ENCODE measurements at places on chromosomes 6 and 20.

GRCh38 chr20:61557621-61558020 is 305.6 kb downstream of the CDH4 start:
- no peak overlapping the region for H3K27ac ChIP-seq
- no peaks in the 10 kb centered on the region for H3K27me3 ChIP-seq
- no peak overlapping the region for H3K4me3 ChIP-seq
- H3K4me1 ChIP-seq: no peaks in the 10 kb centered on the region
- DNase-seq: no peak

- H3K27ac ChIP-seq: no peak overlapping the region
- DNase-seq: no peak
- H3K36me3 ChIP-seq: no peaks in the 10 kb centered on the region
- no peak overlapping the region for H3K4me3 ChIP-seq
- peaks cover under 1% of the 10 kb centered on the region for H3K4me1 ChIP-seq
- no peaks in the 10 kb centered on the region for H3K27me3 ChIP-seq
Measured at GRCh38 chr6:156809034-156809433, 31.9 kb downstream of the ARID1B start.

DNA sequence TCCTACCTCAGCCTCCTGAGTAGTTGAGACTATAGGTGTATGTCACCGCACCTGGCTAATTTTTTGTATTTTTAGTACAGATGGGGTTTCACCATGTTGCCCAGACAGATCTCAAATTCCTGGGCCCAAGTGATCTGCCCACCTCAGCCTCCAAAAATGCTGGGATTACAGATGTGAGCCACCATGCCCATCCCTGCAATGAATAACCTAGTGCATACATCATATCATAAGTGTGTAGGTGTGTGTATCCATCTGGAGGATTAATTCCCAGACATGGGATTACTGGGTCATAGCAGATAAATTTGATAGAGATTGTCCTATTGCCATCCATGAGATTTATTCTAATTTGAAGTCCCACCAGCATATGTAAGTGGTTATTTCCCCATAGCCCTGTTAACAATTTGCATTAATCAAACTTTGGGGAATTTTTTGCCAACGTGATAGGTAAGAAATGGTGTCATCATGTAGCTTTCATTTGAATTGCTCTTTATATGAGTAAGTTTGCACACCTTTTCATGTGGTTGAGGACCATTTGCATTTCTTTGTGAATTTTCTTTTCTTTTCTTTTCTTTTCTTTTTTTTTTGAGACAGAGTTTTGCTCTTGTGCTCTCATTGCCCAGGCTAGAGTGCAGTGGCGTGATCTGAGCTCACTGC is 29.9 kb upstream of the BACH2 start:
- H3K4me1 ChIP-seq: no peaks in the 10 kb centered on the region
- no peak overlapping the region for H3K27ac ChIP-seq
- H3K27me3 ChIP-seq: no peaks in the 10 kb centered on the region
- no peak overlapping the region for H3K4me3 ChIP-seq

GRCh38 chr6:12383448-12383847 is 93.3 kb downstream of the EDN1 start:
- no peaks in the 10 kb centered on the region for H3K36me3 ChIP-seq
- H3K27ac ChIP-seq: no peak overlapping the region
- no peaks in the 10 kb centered on the region for H3K27me3 ChIP-seq
- no peaks in the 10 kb centered on the region for H3K4me1 ChIP-seq
- no peak for DNase-seq

- DNase-seq: no peak
- no peak overlapping the region for H3K4me3 ChIP-seq
- H3K27me3 ChIP-seq: no peaks in the 10 kb centered on the region
- no peaks in the 10 kb centered on the region for H3K36me3 ChIP-seq
- no peak overlapping the region for H3K27ac ChIP-seq
- no peaks in the 10 kb centered on the region for H3K4me1 ChIP-seq
Measured at GRCh38 chr20:24379484-24379927, 89.9 kb upstream of the SYNDIG1 start.

- H3K27me3 ChIP-seq: no peaks in the 10 kb centered on the region
- no peaks in the 10 kb centered on the region for H3K36me3 ChIP-seq
- H3K27ac ChIP-seq: no peak overlapping the region
- no peaks in the 10 kb centered on the region for H3K4me1 ChIP-seq
Measured at GRCh38 chr6:66068033-66068432, 361.0 kb upstream of the EYS start.

GRCh38 chr6:142376800-142377496 is 75.1 kb downstream of the ADGRG6 start:
- DNase-seq: no peak
- no peak overlapping the region for H3K4me3 ChIP-seq
- H3K36me3 ChIP-seq: no peaks in the 10 kb centered on the region
- no peaks in the 10 kb centered on the region for H3K27me3 ChIP-seq

DNA sequence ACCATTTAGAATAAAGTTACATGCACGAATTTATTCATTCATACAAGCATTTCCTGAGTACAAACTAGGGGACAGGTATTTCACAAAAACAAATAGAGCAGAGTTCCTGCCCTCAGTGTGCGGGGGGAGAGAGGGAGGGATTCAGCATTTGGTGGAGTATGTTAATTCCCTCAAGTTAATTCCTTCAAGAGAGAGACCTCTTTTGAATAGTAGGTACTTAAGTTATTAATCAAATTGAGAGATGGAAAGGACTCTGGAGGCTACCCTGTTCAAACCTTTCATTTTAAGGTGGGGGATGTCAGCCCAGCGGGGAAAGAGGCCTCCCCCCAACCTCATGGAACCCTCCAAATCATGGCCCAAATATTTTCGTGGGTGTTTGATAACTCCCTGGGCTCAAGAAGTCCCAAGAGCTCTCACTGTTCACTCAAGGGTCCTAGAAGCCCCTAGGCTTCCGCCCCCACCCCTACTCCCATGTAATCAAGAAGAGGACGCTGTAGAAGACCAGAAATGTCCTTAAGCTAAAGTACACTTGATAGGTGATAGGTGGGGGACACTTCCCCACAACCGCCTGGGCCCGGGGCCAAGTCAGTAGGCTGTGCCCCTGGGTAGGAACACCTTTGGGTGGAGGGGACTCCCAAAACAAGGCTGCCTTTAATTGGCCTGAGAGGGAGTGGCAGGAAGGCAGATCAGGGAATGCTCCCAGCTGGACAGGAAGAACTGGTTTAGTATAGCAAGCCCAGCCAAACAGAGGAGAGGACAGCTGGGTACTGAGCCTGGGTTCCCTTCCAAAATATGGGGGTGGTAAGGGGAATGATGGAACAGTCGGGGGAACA is 2.9 kb downstream of the SDC4 start:
- peaks cover 4% of the 10 kb centered on the region for H3K4me1 ChIP-seq
- H3K4me3 ChIP-seq: no peak overlapping the region
- H3K36me3 ChIP-seq: no peaks in the 10 kb centered on the region
- H3K27ac ChIP-seq: no peak overlapping the region
- H3K27me3 ChIP-seq: no peaks in the 10 kb centered on the region
- DNase-seq: no peak

- DNase-seq: no peak
- no peaks in the 10 kb centered on the region for H3K36me3 ChIP-seq
- no peaks in the 10 kb centered on the region for H3K27me3 ChIP-seq
Measured at GRCh38 chr6:151015101-151015700, 149.7 kb downstream of the MTHFD1L start.

GRCh38 chr6:25478973-25479372 is 173.0 kb upstream of the SCGN start:
- no peak for DNase-seq
- no peak overlapping the region for H3K4me3 ChIP-seq
- H3K4me1 ChIP-seq: no peaks in the 10 kb centered on the region
- H3K27me3 ChIP-seq: no peaks in the 10 kb centered on the region
- H3K27ac ChIP-seq: no peak overlapping the region
- no peaks in the 10 kb centered on the region for H3K36me3 ChIP-seq

DNA sequence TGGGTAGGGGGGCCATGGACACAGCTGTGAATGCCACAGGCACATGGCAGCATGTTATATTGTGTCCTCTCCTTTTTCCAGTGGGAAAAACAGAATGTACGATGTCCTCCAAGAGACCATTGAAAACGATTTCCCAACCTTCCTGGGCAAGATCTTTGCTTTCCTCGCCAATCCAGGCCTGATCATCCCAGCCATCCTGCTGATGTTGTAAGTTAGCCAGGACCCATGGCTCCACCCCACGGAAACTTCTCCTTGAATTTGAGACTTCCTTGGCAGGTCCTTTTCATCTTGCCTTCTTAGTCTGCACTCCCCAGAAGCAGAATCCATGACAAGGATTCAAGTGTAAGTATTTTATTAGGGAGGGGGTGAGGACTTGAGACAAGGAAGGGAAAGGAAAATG is 28.2 kb upstream of the NOP56 start:
- no peaks in the 10 kb centered on the region for H3K4me1 ChIP-seq
- DNase-seq: no peak
- no peaks in the 10 kb centered on the region for H3K27me3 ChIP-seq
- H3K36me3 ChIP-seq: no peaks in the 10 kb centered on the region

DNA sequence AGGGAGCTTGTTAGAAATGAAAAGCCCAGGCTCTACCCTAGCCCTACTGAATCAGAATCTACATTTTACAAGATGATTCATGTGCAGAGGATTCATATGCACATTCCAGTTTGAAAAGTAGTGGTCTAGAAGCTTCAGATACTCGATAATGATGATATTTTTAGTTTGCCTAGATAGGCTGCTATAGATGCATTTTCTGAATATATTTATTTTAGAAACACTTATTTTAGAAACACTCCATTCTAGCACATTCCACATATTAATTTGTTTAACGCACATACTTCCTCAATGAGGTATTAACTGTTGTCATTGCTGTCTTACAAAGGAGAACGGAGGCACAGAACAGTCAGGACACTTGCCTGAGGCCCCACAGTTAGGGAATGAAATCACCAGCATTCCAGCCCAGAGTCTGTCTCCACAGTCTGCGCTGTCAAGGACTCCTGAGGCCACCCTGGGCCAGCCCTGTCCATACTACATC is 64.4 kb downstream of the SNAP25 start:
- H3K27ac ChIP-seq: no peak overlapping the region
- no peak overlapping the region for H3K4me3 ChIP-seq
- no peaks in the 10 kb centered on the region for H3K27me3 ChIP-seq
- no peak for DNase-seq
- H3K36me3 ChIP-seq: no peaks in the 10 kb centered on the region
- H3K4me1 ChIP-seq: no peaks in the 10 kb centered on the region

DNA sequence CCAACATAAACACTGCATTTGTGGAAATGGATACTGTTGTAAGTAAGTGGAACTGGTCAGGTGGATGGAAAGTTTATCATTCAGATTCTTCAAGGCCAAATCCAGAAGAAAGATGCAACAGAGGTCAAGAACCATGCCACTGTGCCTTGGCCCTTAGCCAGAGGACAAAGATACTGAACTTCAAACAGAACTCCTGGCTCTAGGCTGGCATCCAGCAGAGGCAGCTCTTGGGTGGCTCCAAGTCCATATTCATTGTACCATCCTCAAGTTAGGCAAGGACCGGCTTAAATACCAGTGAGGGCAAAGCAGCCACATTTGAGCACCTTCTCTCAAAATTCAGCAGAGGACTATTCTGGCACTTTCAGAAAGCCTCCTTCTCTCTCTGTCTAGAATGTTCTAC is 53.2 kb downstream of the DNAAF9 start:
- H3K36me3 ChIP-seq: no peaks in the 10 kb centered on the region
- no peak overlapping the region for H3K27ac ChIP-seq
- H3K4me3 ChIP-seq: no peak overlapping the region

GRCh38 chr20:10110151-10110550 is 75.4 kb downstream of the ANKEF1 start:
- H3K27me3 ChIP-seq: no peaks in the 10 kb centered on the region
- no peak for DNase-seq
- no peaks in the 10 kb centered on the region for H3K4me1 ChIP-seq
- H3K36me3 ChIP-seq: no peaks in the 10 kb centered on the region
- H3K27ac ChIP-seq: no peak overlapping the region
- H3K4me3 ChIP-seq: no peak overlapping the region

DNA sequence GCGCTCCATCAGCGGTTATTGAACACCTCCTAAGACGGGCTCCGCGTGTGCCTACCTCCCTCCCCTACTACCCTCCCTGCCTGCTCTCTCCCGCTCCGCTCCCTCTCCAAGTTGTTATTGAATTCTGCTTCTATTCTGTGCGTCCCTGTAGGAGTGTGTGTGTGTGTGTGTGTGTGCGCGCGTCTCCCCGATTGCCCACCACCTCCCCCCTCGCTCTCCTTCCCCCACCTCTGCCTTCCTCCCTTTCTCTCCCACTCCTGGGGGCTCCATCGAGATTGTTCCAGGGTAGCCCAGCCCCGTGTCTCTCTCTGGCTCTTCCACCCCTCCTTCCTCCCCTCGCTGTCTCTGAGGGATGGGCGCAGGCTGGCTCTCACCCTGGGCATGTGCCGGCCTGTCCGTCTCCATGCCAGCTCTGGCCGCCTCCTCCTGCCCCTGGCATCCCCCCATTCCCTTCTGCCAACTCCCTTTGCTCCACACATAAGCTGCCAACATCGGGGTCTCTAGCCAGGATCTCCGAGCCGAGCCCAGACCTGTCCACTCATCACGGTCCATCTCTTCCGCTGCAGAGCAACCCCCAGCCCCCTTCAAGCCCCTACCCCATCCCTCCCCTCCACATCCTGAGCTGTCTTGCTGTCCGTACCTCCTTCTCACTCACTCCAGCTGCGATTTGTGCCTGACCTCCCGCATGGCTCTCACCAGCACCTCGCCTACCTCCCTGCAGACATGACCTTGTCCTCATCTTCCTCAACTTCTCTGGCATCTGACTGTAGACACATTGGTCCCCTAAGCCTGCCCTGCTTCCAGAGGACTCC is 68.5 kb downstream of the SRC start:
- no peak for DNase-seq
- H3K4me3 ChIP-seq: no peak overlapping the region
- H3K4me1 ChIP-seq: no peaks in the 10 kb centered on the region
- no peak overlapping the region for H3K27ac ChIP-seq

DNA sequence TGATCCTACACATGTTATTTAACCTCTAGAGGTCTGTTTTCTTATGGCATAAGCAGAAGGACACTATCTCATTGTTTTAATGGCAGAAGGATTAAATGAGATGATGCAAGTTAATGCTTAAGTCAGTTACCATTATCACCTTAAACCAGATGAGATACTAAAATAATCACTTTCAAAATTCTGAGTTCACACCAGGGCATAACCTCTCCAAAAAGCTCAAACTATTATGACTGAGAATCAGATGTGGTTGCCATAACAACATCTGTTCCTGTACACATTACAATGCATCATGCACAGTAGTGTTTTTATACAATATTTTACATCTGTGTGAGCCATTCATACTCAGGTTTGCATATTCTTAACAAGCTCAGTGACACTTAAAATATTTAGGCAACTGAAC is 10.2 kb downstream of the ADNP start:
- no peak for DNase-seq
- H3K4me3 ChIP-seq: no peak overlapping the region
- peak overlapping the region; percentile 46 for H3K27ac ChIP-seq
- H3K4me1 ChIP-seq: peaks cover 52% of the 10 kb centered on the region

- no peaks in the 10 kb centered on the region for H3K27me3 ChIP-seq
- no peak overlapping the region for H3K4me3 ChIP-seq
- H3K27ac ChIP-seq: no peak overlapping the region
Measured at GRCh38 chr6:101845172-101845571, 451.7 kb downstream of the GRIK2 start.
